ENCODE measurements at places on chromosomes 7 and 10. TPM values are rescaled to one million over a fixed set of nuclear protein-coding genes. Genes with fewer than 3 reads are reported as not detected.

- no peak for DNase-seq
Measured at GRCh38 chr10:129024046-129024445, 443.0 kb upstream of the MGMT start.

GRCh38 chr7:109125001-109125400 lies 555.3 kb downstream of the DNAJB9 start:
- no peak for DNase-seq

DNA sequence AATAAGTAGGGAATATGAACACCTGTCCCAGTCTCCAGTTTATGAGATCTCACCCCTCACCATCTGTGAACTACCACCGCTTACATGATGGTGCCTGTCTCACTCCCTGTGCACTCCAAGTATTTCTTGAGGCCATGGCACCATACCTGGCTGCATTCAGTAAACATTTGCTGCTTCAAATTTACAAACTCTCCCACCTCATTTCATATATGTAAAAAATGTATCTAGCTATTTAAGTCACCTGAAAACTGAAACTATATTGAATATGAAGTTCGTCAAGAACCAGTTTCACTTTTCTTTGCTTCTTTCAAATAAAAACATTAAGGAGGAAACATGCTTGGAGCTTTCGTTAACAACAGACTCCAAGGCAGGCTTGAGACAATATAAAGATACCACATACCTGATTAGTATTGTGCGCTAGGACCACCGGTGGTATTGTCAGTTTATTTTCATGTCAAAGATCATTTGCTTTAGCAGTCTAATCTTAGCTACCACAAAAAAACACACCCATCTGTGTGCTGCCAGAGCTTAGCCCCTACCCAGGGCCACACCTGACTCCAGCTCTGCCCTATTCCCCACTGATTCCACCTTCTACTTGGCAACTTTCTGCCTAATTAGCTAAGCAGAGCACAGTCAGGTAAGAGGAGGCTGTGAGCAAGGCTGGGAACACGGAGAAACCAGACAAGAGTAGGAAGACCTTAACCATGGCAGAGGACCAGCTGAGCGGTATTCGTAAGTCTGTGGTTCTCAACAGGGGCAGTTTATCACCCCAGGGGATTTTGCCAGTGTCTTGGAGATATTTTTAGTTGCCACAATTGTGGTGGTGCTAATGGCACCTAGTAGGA lies 92.0 kb downstream of the ZFAND4 start:
- DNase-seq: no peak

GRCh38 chr10:74924251-74924963 lies 98.0 kb downstream of the KAT6B start:
- DNase-seq: no peak

TAS2R41 gene
- not detected for total RNA-seq

DNA sequence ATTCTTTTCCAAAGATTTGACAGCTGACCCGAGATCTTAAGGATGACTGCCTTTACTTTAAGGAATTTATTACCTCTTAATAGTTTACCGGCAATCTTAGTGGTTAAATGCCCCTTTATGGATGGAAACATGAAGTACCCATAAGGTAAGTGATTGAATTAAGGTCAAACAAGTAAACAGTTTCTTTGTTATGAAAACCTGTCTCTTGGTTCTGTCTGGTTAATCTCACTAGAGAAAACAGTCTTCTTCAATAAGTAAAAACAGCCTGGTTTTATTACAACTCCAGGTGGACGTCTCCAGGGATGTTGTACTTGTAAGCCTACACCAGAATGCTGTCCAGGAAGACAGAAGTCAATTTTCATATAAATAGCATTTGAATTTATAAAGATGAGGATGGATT lies 161.8 kb upstream of the MTPN start:
- DNase-seq: no peak
